ENCODE measurements at places on chromosomes 4 and X.

DNA sequence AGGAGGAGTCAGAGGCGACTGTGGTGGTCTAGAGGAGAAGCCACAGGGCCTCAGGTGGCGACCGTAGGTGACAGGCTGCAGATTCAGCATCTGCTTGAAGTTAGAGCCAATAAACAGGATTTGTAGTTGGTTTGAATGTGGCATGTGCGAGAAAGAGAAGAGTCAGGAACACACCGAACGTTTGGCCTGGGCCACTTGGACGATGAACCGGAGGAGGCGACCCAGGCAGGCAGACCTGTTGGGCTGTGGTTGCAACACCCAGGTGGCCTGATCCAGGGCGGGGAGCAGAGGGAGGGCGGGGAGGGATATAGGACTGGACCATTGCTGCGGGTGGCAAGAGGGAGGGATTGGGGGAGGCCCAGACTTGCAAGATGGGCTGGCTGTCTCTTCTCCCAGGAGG, 10.0 kb upstream of the PSAPL1 start:
- DNase-seq, result peak; percentile 47

- DNase-seq, result no peak
Measured at GRCh38 chr4:20532871-20533870, 167.1 kb upstream of the PACRGL start.

GRCh38 chr4:155666344-155667221, at the start of gene GUCY1A1:
TSS of gene GUCY1A1 (plus strand) at chr4:155666848. CDS start at chr4:155696868, 30,020 bp downstream.
- no peak for DNase-seq

DNA sequence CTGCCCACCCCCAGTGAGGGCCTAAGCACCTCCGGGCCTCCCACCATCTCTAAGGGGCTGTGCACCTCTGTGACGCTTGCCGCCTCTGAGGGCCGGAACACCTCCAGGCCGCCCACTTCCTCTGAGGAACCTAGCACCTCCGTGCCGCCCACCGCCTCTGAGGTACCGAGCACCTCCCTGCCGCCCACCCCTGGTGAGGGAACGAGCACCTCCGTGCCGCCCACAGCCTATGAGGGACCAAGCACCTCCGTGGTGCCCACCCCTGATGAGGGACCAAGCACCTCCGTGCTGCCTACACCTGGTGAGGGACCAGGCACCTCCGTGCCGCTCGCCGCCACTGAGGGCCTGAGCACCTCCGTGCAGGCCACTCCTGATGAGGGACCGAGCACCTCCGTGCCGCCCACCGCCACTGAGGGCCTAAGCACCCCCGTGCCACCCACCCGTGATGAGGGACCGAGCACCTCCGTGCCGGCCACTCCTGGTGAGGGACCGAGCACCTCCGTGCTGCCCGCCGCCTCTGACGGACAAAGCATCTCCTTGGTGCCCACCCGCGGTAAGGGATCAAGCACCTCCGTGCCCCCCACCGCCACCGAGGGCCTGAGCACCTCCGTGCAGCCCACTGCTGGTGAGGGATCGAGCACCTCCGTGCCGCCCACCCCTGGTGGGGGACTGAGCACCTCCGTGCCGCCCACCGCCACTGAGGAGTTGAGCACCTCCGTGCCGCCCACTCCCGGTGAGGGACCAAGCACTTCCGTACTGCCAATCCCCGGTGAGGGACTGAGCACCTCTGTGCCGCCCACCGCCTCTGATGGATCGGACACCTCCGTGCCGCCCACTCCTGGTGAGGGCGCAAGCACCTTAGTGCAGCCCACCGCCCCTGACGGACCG, 977 bp downstream of the MAGEE1 start:
- no peak for DNase-seq

- DNase-seq, result no peak
Measured at GRCh38 chr4:71783972-71784371, at the start of gene GC. TSS of gene GC (minus strand) at chr4:71784079. CDS start at chr4:71784018, 61 bp downstream.

DNA sequence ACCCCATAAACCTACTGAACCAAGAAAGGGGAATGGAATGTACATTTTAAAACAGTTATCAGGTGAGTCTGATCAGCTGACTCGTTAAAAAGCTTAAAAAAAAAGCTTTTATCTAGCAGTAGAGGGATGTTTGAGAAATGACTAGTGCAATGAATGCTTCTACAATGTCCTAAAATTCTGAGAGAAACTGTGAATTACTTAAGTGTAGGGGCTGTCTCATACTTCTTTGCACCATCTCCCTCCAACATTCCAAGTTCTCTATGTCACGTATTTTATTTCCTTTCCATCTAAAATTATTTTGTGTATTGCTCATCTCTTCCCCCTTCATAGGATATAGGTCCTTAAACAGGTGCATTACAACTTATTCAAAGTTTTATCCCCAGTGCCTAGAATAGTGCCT, 11.9 kb upstream of the AREG start:
- no peak for DNase-seq

DNA sequence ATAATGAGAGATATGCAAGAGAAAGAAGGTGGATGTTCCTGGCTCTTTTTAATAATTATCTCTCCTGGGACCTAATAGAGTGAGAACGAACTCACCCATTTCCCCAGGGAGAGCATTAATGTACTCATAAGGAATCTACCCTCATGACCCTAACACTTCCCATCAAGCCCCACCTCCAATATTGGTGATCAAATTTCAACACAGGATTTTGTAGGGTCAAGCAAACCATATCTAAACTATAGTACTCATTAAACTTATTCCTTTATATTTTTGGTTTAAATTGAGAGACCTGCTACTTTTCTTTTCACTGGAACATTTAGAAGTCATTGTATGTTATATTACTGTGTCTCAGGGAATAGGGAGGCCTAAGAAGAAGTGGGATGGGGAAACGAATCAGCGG, 2.6 kb downstream of the UGT2A3 start:
- DNase-seq, result no peak

DNA sequence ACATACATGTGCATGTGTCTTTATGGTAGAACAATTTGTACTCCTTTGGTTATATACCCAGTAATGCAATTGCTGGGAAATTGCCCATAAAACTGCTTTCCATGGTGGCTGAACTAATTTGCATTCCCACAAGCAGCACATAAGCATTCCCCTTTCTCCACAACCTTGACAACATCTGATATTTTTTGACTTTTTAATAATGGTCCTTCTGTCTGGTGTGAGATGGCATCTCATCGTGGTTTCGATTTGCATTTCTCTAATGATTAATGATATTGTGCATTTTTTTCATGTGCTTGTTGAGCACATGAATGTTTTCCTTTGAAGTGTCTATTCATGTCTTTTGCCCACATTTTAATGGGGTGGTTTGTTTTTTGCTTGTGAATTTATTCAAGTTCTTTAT, 166.0 kb downstream of the TMEM47 start:
- no peak for DNase-seq

DNA sequence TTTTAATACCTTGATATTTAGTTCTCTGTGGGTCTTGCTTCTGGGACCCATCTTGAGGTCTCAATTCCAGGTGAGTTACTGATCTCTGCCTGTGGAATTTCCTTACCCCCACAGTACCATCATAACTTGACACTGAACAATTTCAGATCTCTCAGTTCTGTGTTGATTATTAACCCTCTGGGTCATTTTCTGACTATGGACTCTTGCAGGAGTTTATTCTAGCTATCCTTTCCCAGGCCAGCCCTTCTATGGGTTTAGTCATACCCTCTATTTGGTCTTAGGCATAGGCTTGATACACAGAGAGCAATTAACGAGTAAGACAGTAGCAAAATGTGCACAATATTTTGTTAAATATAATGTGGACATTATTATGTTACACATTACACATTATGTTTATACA, 3.7 kb upstream of the SPARCL1 start:
- no peak for DNase-seq

DNA sequence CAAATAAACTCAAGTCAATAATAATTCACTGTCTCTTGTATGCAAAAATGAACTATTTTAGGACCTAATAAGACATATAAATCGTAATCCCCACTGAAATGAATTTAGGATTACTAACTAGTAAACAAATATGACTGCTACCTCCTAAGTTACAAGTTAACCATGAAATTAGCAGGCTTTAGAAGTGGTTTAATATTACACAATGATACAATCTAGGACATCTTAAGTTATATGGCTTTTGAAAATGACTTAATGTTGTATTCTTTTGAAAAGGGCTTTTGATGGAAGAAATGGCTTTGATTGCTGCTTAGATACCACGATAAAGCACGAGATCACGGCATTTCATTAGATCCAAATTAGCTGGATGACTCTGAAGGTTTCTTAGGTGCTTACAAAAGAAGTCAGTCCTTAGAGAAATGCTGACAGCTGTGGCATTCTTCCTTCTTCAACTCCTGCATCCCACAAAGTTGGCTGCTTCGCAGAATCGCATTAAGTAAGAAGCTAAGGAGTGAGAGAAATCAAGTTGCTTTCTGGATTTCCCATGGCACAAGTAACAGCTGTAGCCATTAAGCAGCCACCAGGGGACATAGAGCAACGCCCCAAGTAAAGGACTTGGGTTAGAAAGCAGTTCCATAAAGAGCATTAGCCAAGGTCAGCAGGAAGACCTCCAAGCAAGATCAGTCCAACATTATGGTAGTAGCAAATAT, 6.9 kb downstream of the SLC10A7 start:
- DNase-seq, result no peak

DNA sequence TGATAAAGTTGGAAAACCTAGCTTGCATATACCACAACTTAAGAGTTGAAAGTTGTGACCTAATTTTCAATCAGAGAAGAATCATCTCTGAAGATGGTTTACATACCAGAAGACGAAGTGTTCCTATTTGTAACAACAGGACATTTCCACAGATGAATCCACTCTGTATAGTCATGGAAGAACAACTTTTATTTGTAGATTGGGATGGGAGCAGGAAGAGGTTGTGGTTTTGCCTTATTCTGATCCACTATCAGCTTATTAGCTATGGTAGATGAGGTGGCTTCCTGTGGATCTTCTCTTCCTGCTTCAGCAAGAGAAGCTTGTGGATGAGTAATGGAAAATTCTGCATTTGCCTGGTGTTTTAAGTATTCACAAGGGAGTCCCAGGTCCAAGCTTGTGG, 18.6 kb upstream of the SUPT20HL1 start:
- DNase-seq, result no peak

DNA sequence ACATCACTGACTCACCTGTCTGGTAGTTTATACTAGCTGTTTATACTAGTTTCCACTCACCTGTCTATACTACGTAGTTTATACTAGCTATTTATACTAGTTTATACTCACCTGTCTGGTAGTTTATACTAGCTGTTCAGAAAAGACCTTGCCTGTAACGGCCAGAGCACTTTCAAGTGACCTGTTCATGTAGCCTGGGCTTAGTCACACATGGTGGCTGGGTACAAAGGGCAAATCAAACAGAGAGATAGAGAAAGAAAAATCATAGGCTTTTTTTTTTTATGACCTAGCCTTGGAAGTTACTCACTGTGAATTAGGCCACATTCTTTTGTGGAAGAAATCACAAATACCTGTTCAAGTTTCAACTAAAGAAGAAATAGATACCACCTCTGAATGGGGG, 30.7 kb upstream of the SPANXN4 start:
- DNase-seq, result no peak

- no peak for DNase-seq
Measured at GRCh38 chr4:139112650-139113049, 64.4 kb downstream of the ELF2 start.

DNA sequence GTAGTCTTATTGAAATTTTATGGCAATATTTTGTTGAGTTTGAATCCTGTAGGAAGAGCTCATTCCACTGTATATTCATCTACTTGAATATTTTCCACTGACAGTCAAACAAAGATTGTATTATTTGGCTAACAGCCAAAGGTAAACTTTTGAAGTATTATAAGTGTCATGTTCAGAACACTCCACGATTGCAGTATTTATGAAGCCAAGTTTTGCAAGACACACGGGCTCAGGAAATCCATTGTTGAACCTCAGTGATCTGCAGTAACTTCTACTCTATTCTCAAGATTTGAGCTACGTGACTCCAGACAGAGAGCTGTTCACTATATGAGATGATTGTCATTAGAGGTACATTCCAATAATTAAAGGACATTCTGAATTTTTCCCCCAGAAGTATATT, 302.7 kb upstream of the ADGRL3 start:
- no peak for DNase-seq

GRCh38 chr4:37453281-37453998, 208.9 kb downstream of the NWD2 start:
- peak; percentile 60 for DNase-seq

GRCh38 chrX:79645749-79646148, 278.6 kb upstream of the ITM2A start:
- no peak for DNase-seq

Measured in liver (tissue), 10 donors.